NCI-H187 (cell line): ENCODE measurements at places on chromosomes 2 and 18.

DNA sequence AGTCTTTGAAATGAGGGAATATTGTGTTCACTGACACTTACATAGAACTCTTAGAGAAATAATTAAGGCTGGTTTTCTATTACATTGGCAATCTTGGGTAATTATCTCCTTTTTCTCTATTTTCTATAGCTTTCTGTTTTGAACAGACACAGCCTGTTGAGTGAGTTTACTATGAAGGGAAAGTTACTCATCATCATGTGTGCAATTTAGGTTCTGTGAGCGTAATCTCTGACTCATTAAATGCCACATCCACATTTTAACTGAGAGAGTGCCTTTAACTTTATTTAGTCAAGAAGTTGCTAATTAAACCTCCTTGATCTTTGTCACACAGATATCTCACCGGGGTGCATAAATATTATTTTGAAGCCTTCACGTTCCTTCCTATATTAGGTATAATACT lies 174.0 kb upstream of the SLC8A1 start:
- no peak for DNase-seq

DNA sequence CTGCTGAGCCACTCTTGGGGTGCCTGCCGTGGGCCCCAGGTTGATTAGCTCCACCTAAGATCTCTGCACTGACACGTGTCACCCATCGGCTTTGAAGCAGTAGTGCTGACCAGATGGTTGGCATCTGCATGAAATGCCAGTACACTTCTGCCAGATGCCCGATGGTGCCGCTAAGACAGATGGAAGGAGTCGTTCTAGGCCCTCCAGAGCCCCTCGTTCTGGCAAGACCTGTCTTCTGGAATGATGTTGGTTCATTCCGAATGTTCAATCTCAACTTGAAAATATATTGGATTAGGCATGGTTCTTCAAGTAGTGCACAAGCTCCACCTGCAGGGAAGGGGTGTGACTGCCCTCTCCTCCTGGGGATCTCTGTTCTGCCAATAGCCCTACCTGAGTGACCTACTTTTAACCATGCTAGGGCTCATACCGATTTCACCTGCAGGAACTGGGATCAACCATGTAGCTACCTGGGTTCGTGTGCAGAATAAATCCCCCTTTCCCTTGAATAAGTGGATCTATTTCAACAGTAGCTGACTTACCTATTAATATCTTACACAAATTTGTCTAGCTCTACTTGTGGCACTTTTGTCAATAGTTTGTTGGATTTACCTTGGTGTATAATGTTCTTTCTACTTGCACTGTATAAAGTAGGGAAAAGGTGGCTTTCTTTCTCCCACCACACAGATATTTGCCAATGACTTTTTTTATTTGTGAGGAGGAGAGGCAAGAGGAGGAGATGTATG lies 342.6 kb downstream of the CTNNA2 start:
- no peak for DNase-seq

GRCh38 chr2:189954989-189955388 lies 107.5 kb downstream of the MSTN start:
- DNase-seq: no peak

- DNase-seq: no peak
Observed at GRCh38 chr2:230674401-230674800, 38.2 kb upstream of the CAB39 start.

DNA sequence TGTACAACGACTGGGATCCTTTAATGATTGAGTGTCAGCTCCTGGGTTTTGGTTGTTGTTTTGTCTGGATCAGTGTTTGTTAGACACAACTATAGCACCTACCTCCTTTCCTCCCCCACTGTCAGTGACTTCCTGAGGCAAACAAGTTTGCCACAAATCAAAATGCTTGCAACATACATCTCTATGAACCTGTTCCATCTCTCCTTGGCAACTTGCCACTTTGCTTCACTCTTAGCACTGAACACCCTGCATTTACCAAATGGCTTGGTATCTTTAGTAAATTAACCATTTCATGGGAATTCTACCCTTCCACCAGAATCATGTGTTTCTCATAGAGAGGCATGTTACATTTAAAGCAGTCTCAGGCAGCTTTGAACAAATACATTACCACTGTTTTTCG lies 301.1 kb upstream of the TANK start:
- DNase-seq: no peak
